ENCODE measurements at places on chromosomes 1 and 21.

GRCh38 chr21:33619726-33620125 is 21.8 kb downstream of the CRYZL1 start:
- no peak for DNase-seq

DNA sequence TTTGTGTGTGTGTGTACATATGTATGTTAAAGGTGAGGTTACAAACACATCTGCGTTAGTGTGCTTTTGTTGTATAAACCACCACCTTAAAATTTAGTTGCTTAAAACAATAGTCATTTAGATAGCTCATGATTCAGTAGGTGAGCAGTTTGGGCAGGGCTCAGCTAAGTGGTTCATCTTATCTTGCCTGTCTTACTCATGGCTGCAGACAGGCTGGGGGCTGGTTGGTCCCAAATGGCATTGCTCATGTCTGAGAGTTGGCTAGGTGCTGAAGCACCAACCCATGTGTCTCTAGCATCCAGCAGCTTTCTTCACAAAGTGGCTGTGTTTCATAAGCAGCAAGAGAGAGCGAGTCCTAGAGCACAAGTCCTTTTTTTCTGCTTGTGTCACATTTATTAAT is 91.4 kb downstream of the MACF1 start:
- DNase-seq, result no peak

- peak; percentile 35 for DNase-seq
Observed at GRCh38 chr1:178501705-178502329, 5.1 kb upstream of the CLEC20A start.

- DNase-seq, result no peak
Observed at GRCh38 chr1:2195785-2196184, 1.2 kb upstream of the FAAP20 start.

GRCh38 chr1:47675721-47676120 is 237.9 kb downstream of the FOXD2 start:
- DNase-seq, result no peak

GRCh38 chr1:45983967-45984366 is 148.5 kb downstream of the PIK3R3 start:
- DNase-seq, result no peak

DNA sequence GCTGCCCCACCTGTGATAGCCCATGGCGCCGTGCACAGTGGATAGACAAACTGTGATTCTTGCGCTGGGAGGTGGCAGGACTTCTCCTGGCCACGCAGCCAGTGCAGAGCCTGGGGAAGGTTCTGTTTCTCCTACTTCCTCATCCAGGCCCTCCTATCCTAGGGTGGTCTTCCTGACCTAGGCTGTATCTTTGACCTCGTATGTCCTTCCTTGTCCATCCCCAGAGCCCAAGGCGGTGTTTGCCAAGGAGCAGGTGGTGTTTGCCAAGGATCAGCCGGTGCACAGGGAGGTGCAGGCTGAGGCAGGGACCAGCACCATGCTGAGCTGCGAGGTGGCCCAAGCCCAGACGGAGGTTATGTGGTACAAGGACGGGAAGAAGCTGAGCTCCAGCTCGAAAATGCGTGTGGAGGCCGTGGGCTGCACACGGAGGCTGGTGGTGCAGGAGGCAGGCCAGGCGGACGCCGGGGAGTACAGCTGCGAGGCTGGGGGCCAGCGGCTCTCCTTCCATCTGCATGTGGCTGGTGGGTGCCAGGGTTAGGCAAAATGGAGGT is 63.9 kb downstream of the OBSCN start:
- DNase-seq, result no peak

- no peak for DNase-seq
Observed at GRCh38 chr21:38486706-38487105, 11.6 kb downstream of the ERG start.

GRCh38 chr1:37647281-37647680 is 12.6 kb upstream of the RSPO1 start:
- no peak for DNase-seq

- DNase-seq, result peak; percentile 37
Observed at GRCh38 chr1:179080866-179081686, 794 bp upstream of the TOR3A start.

GRCh38 chr1:88609051-88609450 is 75.0 kb upstream of the PKN2 start:
- no peak for DNase-seq

DNA sequence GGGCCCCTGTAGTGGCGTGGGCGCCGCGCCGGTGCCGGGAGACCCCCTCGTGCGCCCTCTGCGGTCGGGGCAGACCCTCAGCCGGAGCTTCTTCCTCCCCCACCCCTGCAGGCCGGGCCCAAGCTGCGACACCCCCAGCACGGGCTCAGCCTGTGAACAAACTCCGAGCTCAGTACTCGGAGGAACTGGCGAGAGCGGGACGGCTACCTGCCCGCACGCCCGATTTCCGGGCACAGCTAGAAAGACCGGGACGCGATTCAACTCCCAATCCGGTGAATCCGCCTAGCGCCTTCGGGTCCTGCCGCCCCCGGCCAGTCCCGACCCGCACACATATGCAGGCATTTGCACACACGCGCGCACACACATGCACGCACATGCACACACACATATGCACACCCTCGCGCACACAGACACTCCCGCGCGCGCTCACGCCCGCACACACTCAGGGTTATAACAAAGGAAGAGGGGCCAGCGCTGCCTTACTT is 580 bp upstream of the BLACAT1 start:
- DNase-seq, result no peak

- DNase-seq, result no peak
Observed at GRCh38 chr1:186149591-186149990, 225.5 kb downstream of the TPR start.

GRCh38 chr1:191546803-191547202 is 611.5 kb upstream of the RGS18 start:
- no peak for DNase-seq

- no peak for DNase-seq
Observed at GRCh38 chr1:160748181-160748877, 9.3 kb downstream of the SLAMF7 start.

- DNase-seq, result no peak
Observed at GRCh38 chr1:83807821-83808220, 191.1 kb downstream of the TTLL7 start.

DNA sequence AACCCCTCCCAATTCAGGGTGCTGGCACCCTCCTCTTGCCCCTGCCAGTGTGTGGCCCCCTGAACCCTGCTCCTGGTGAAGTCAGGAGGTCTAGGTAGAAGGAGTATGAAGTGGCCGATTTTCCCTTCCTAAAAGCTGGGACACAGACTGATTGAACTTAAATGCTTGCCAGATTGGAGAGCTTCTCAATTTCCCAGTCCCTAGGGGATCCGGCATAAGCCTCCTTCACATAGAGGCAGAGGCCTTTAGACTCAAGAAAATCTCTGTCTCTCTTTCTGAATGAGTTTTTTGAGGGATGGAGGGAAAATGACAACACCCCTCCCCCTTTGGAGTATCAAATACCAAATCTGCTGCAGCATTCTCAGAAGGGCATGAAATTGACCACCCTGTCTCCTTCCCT is 51.5 kb downstream of the SYT2 start:
- no peak for DNase-seq

DNA sequence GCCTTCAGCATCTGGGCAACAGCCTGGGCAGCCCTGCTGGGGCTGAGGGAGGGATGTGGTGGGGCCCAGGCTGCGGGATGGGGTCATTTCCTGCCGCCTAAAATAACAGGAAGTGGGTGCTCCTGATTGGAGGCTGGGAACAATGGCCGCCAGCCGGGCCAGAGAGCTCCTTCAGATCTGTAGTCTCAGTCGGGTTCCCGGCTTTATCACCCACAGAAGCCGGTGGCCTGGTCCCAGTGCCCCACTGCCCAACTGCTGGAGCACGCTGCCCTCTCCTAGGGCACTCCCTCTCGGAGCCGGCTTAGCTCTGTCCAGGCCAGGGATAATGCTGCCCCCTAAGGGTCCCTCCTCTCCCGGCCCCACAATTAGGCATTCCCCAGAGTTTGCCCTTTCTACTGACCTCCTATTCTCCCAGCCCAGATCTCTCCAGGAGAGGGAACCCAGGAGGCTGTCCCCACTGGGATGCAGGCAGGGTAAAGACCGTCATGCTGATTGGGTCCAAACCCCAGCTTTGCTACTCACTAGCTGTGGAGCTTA is 5.1 kb downstream of the MAP7D1 start:
- peak; percentile 44 for DNase-seq

DNA sequence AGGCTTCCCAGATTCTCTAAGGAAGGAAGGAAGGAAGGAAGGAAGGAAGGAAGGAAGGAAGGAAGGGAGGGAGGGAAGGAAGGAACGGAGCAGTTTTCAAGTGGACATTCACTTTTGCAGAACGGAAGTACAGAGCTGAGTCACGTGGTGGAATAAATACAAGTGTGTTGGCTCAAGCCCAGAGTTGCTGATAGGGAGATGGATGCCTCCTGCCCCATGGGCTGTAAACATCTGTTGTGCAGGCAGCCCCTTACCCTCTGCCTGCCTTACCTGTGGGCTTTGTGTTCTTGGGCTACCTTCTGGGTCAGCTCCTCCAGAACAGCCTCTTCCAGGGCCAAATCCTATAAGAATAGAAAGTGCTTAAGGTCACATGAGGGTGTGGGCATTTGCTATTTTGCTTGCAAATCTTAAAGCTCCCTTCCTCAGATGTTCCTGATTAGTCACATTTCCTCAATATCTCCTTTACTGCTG is 121.7 kb downstream of the SMYD2 start:
- no peak for DNase-seq

DNA sequence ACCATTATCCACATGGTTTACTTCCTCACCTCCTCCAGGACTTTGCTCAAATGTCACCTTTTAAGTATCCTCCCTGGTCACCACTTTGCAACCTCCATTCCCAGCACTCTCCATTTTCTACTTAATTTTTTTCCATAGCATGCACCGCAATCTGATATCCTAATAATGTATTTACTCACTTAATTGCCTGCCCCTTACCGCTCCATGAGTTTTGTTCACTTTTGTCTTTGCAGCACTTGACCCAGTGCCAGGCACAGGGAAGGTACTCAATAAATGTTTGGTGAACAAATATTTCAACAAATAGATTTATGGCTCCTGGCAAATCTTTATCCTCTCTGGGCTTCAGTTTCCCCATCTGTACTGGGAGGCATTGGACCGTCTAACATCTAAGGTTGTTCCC is 53.6 kb downstream of the UBE2T start:
- DNase-seq, result no peak

DNA sequence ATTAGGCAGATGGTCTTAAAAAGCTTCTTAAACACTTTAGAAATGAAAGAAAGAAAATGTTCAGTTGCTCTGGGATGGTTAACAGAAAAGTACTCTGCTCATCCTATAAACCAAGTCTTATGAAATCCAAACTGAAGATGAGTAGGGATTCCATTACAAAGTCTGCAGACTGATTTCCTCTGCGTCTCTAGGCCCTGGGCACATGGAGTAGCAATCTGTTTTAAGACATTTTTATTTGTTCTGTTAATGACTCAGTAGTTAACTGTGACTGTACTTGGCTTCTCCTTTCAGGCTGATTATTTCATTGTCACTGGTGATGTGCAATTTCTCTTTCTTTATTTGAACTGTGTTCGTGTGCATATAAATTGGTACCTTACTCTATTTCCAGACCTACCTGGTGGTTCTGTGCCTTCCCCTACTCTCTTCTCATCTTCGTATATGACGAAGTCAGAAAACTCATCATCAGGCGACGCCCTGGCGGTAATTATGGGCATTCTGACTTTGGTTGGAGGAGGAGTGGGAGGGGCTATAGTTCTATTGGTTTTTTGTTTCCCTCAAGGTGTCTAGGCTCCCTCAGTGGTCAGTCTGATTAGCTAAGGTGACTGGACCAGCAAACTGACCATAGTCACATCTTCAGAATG is 30.6 kb downstream of the ATP1A1 start:
- DNase-seq, result no peak

DNA sequence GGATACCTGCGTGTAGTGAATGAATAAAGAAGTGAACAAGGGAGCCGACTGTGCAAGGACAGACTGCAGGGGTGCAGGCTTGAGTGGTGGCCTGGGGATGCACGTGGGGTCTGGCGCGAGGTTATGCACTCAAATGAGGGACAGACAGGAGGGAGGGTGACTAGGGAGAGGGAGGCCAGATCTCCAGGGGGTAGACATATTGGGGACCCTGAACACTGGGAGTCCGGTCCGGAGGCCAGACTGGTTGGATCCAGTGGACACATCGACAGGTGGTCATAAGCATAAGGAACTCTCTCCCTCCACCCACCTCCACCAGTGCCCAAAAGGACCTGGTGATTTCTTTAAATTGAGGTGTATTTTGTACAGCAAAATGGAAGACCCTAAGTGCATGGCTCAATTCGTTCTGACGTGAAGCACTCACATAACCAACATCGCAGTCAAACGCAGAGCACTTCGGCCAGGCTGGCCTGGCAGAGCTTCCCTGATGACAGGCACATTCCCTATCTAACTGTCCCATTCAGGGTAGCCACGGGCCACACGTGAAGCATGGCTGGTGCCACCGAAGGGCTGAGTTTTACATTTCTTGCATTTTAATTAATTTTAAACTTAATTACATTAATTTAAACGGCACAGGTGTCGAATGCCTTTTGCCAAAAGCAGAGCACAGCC is 14.0 kb downstream of the WNT3A start:
- DNase-seq, result no peak

- no peak for DNase-seq
Observed at GRCh38 chr1:106780066-106780465, 276.4 kb upstream of the PRMT6 start.

GRCh38 chr21:37771181-37771580 is 145.1 kb downstream of the KCNJ6 start:
- DNase-seq, result no peak

- DNase-seq, result no peak
Observed at GRCh38 chr1:67607286-67607685, 77.7 kb upstream of the GADD45A start.

DNA sequence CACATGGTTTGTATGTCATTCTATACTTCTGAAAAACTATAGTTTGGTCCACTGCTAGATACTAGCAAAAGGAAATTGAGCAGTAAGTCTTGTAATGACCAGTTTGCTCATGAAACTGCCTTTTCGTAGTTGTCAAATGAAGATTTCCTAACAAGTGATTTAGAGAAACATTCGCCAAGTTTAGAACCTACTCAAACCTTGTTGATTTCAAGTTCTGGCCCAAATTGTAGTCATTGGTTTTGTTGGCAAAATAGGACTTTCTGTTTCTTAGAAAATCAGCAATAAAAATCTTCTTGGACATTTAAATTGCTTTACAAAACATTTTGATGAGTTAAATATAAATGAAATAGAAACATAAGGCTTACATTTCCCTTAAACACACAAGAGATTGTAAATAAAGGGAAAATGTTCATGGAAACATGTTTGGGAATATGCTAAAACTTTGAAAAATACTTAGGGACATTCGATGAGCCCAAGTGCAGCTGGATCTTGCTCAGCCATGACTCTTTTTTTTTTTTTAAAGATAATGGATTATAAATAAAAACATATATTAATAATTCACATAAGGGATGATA is 178.5 kb upstream of the LYPLAL1 start:
- DNase-seq, result no peak

Data from activated CD8-positive, alpha-beta memory T cell treated with anti-CD3 and anti-CD28 coated beads, Interleukin-2, amount 50 U/mL, for 4 hours (primary cell).